Epithelial cell of proximal tubule (primary cell): ENCODE measurements at places on chromosomes 3 and 15. TPM values are rescaled to one million over a fixed set of nuclear protein-coding genes. Genes with fewer than 3 reads are reported as not detected.

DNA sequence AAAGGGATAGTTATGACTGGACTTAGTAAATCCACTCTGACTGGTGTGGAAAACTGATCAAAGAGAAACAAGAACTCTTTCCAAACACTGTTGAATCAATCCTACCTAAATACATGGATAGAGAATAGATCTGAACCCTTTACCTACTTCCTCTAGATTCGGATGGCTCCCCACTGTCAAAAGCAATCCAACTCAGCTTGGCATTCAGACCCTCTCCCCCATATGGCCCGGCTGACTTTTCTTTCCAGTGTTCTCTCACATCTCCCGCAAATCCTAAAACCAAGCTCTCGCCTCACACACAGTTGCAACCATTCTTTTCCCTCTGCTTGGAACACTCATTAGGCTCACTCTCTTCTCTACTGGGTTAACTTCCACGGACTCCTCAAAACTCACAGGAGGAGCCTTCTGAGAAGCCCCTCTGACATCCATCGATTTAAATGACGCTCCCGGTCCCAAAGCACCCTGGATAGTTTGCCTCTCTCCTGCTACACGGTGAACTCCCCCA is 639 bp downstream of the SPICE1 start:
- DNase-seq: no peak

FETUB gene
- 0.36 TPM in 1 of 2 replicates, not detected in the other for total RNA-seq

GRCh38 chr3:136161516-136161915 is 34.6 kb downstream of the MSL2 start:
- DNase-seq: no peak

DNA sequence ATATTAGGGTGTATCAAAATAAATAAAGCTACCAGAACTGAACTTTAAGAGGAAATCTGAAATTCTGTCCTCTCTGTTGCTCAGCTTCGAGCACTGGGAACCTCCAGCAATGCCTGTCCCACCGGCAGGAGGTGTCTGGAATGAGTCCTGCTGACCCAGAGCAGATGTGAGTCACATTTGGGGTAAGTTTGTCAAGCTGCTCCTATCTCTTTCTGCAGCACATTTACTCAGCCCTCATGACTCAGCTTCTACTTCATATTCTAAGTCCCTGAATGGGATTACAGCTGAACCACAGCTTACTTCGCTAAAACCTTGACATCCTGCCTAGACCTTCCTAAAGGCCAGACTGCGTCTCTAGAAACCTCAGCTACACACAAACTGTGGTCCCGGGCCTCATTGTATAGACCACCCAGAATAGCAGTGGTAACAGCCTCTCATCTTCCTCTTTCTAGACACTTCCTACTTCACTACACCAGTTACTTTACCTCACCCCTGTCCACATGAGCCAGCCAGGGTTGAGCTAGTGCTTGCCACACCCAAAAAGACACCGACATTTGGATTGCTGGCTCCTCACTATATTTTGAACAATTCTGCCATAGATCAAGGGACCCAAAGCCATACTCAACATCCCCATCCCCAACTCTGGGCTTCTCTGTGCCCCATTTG is 109.6 kb upstream of the TMCO5A start:
- peak; percentile 59 for DNase-seq

- DNase-seq: no peak
Measured at GRCh38 chr15:43903864-43904290, 77.1 kb downstream of the WDR76 start.

PLAAT1 gene
- total RNA-seq: 2.1 and 4.8 TPM in 2 replicates

DNA sequence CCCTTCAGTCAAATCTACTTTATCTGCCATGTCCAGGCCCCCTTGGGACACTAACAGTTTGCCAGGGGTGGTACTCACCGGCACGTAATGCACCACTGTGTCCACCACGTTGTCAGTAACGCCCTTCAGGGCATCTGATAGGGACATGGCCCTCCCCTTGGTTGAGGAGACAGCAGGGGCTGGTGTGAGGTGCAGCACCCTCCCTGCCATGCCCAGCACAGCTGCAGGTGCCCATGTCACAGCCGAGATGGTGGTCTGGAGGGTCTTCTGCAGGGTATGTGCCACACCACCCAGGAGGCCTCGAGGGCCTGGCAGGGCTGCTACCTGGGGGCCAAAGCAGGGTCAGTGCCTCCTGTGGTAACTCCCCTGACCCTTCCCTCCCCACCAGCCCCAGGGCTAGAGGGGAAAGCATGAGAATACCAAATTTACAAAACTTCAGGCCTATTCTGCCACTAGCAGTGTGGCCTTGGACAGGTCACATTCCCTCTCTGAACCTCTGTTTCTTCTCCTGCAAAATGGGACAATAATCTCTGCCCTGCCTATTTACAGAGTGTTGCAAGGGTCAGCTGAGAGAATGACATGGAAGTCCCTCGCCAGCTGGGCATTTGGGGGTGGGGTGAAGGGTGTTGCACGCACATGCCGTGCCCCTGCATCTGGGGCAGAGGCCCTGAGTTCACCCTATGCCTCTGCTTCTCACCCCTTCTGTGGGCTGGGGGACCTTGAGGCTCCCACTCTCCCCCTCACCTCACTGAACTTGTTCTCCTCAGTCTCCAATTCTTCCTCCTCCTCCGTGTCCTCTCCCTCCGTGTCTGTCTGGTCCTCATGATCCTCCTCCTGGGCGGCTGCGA is 11.8 kb upstream of the KIF7 start:
- DNase-seq: no peak

- DNase-seq: no peak
Measured at GRCh38 chr3:30393079-30393478, 213.3 kb upstream of the TGFBR2 start.

ZNF502 gene
- 2.2 and 4.7 TPM in 2 replicates for total RNA-seq

DNA sequence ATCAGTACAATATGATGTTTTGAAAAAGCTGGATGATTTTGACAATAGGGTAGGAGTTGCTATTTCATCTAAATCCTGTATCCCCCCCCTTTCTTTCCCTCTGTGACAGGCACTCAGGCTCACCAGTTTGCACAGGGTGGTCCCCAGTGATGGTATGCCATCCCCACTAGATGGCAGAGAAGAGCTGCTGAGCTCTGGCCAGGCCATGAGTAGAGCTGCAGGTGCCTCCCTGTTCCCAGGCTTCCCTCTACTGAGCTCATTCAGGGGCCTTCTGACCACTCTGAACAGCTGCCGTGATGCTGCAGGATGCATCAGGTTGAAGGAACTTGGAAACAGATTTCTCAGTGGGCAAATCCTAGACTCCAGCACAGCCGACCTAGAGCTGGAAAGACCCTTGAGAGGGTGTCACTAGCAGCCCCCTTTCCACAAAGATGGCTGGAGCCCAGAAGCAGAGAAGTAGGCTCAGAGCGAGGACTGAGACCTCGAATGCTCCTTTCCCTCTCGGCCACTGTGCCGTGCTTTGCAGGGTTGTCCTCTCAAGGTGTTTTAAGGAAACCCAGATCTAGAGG is 45.1 kb downstream of the EFCAB12 start:
- DNase-seq: no peak

GRCh38 chr3:30554317-30554690 is 52.1 kb upstream of the TGFBR2 start:
- DNase-seq: no peak

GRCh38 chr15:67906382-67906781 is 66.5 kb upstream of the RNU6-1 start:
- DNase-seq: no peak

GRCh38 chr3:129371041-129371826 is 57.2 kb downstream of the EFCAB12 start:
- no peak for DNase-seq
